Foreskin keratinocyte (primary cell): ENCODE measurements at places on chromosomes 16 and 17.

DNA sequence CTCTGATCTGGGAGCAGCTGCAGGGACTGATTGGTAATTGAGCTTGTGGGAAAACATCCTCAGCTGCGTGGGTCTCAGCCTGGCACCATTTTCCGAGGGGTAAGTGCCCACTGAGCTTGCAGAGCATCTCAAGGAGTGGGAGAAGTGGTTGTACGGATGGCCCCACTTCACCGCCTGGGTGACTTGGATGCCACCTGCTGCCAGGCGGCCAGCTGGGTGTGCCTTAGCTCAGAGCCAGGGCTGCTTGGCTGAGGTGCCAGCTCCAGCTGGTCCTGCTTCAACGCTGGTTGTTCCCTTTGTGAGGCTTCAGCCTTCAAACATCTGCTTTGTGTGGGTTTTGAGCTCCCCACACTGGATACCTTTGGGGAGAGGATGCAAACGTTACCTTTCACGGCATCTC lies 482.7 kb upstream of the EEF2KMT start:
- no peak for DNase-seq

DNA sequence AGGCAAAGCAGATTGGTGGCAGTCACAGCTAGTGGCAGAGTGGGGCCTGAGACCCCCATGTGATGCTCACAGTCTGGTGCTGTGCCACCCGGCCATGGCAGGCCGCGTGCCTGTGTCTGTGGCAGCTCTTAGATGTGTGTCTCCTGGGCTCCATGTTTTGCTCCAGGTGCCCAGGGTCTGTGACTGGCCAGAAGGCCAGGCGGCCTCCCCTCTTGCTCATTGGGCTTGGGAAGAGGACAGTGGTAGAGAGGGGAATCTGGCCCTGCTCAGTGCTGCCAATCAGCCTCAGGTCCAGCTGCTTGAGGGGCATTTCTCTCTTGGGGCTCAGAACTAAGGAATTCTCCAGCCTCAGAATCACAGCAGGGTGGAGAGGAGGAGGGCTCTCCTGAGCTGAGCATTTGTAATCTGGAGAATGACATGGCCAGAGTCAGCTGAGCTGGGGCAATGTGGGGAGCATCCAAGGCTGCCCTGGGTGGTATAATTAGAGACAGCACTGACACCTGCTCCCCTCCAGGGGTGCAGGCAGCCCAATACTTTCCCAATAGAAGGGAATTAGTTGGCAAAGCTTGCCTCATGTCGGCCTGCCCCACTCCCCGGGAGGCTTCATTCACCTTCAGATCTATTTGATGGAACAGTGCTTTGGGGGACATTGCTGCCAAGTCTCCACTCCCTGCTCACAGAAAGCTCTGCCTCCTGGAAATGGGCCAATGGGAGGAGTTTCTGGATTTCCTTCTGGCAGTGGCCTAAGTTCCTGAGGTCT lies 2.7 kb upstream of the LASP1NB start:
- no peak for DNase-seq

DNA sequence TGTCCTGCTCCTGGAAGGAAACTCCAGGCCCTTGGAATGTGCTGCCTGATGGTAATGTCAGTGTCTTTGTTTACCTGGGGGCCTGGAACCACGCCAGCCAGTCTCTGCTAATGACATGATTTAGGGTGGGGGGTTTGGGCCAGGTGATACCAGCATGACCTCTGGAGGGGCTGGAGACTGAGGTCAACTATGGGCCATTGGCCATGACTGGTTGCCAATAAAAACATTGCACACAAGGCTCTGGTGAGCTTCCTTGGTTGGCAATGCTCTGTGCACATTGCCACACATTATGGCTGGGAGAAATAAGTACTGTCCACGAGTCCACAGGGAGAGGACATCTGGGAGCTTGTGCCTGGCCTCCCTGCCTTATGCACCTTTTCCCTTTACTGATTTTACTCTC lies 52.5 kb downstream of the LITAF start:
- DNase-seq: no peak

DNA sequence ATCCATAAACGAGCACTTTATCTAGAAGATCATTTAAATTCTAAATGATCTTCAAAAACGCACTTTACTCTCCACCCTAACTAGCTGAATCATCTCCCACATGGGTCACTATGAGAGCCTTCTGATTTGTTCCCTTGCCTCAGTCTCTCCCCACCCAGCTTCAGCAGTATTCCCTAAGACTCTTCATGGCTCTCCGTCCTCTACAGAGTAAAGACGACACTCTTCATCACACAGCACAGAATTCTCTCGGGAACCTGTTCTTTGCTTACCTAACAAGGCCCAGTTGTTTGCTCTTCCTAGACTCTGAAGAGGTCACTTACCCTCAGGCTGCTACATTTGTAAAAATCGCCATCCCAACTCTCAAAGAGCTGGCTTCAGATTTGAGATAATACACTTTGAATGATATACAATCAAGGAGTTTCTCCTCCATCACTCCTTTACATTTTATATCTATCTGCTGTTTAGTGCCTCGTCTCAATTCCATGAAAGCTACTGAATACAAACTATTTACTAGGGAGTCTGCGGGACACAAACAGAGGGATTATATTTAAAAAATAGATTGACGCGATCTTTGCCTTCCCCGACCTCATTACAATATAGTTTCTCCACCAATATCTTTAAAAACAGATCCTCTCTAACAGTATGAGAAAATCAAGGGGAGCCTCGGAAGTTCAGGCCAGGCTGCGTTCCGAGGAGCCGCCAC lies 511 bp upstream of the LIG3 start:
- DNase-seq: no peak

GRCh38 chr16:49015225-49015592 lies 266.4 kb downstream of the CBLN1 start:
- no peak for DNase-seq
